Activated CD4-positive, alpha-beta T cell treated with anti-CD3 and anti-CD28 coated beads, Interleukin-2, amount 10 ng/mL, durations not matched to agents 24 days and 14 days (primary cell): ENCODE measurements at places on chromosomes 3 and 15. TPM values are rescaled to one million over a fixed set of nuclear protein-coding genes. Genes with fewer than 3 reads are reported as not detected.
A peak's percentile ranks its signal among the peaks of the same experiment; 100 is the strongest.

Gene ISG20
- 33.9 and 35.5 TPM in 2 replicates for total RNA-seq

DNA sequence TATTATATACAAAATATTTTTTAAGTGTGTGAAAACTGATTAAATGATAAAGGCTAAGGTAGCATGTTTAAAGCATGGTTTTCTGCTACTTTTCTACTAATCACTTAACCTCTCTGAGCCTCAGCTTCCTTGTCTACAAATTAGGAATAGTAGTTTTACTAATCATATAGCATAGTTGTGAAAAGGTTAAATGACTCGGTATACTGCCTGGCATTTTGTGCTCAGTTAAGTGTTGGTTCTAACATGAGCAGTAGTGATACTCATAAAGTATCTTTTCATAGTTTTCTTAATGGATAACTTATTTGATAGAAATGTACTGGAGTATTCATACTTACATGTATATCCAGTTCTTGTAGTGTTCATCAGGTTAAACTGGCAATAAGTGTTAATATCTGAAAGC is 13.6 kb downstream of the RASA2 start:
- peaks cover 43% of the 10 kb centered on the region for H3K4me1 ChIP-seq
- H3K36me3 ChIP-seq: peaks cover 26% of the 10 kb centered on the region
- H3K27ac ChIP-seq: peak overlapping the region; percentile 93
- H3K4me3 ChIP-seq: peak overlapping the region; percentile 70
- no peaks in the 10 kb centered on the region for H3K27me3 ChIP-seq

Gene CLN6
- total RNA-seq: 99.0 and 102 TPM in 2 replicates

- H3K27me3 ChIP-seq: no peaks in the 10 kb centered on the region
- peaks cover 13% of the 10 kb centered on the region for H3K36me3 ChIP-seq
Observed at GRCh38 chr3:37118163-37118562, 56.2 kb downstream of the LRRFIP2 start.

GRCh38 chr15:22780267-22780666 is 6.2 kb upstream of the NIPA1 start:
- H3K36me3 ChIP-seq: no peaks in the 10 kb centered on the region
- no peaks in the 10 kb centered on the region for H3K27me3 ChIP-seq
- peak overlapping the region; percentile 56 for H3K4me3 ChIP-seq
- peaks cover 29% of the 10 kb centered on the region for H3K4me1 ChIP-seq
- H3K27ac ChIP-seq: peak overlapping the region; percentile 77

DNA sequence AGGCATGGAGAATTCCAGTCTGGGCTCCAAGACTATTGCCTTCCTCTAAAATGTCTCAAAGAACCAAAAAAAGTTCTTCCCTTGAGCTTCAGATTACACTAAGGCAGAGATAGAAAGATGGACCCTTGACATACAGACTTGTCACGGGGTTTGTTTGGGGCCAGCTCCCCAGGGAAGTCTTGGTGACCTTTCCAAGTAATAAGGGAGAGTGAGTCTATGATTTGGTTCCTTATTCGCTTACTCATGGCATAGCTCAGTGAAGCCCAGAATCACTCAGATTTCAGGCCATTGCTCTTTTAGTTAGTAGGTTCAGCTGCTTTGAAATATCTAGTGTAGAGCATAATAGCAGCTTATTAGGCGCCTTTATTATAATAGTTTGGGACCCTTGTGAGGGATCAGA is 90.3 kb downstream of the PLCL2 start:
- no peaks in the 10 kb centered on the region for H3K27me3 ChIP-seq
- no peak overlapping the region for H3K27ac ChIP-seq
- DNase-seq: no peak
- H3K4me1 ChIP-seq: peaks cover 7% of the 10 kb centered on the region
- H3K36me3 ChIP-seq: peaks cover 14% of the 10 kb centered on the region

GRCh38 chr3:105118905-105119304 is 247.8 kb upstream of the ALCAM start:
- H3K4me3 ChIP-seq: no peak overlapping the region
- no peaks in the 10 kb centered on the region for H3K36me3 ChIP-seq
- no peak overlapping the region for H3K27ac ChIP-seq
- H3K27me3 ChIP-seq: no peaks in the 10 kb centered on the region
- no peaks in the 10 kb centered on the region for H3K4me1 ChIP-seq

DNA sequence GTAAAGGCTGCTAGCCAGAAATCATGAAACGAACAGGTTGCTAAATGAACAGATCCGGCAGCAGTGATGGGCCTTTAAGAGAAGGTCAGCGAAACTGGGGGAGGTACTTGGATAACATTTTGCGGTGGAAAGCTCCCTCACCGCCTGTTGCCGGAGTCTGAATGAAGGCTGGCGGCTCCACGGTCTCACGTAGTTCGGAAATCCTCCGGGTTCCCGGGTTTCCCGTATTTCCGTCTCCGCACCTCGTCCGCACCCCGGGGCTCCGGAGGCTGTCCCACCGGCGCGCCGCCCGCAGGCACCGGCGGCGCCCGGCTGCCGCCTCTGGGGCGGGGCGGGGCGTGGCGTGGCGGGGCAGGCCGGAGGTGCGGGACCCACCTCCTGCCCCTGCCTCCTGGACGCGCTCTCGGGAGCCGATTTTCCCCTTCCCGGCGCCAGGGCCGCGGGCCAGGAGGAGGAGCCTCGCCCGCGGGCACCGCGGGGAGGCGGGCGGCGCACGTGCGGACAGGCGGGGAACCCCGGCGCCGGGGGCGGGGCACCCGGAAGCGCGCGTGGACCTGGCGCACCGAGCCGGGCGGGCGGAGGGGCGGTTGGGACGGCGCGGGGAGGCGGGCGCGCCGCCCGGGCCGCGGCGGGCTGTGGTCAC is at the start of gene ZDHHC23:
Gene ZDHHC23, plus strand, starts transcription at position 642 of the 643 bp plus-strand sequence. CDS start 790 bp downstream, outside the sequence.
- peak within 1 kb of the TSS; percentile 57 for H3K27ac ChIP-seq
- H3K27me3 ChIP-seq: peaks cover 61% of the 10 kb centered on the region
- H3K4me3 ChIP-seq: peak within 1 kb of the TSS; percentile 82
- H3K36me3 ChIP-seq: no peaks in the 10 kb centered on the region
- DNase-seq: peak; percentile 93

DNA sequence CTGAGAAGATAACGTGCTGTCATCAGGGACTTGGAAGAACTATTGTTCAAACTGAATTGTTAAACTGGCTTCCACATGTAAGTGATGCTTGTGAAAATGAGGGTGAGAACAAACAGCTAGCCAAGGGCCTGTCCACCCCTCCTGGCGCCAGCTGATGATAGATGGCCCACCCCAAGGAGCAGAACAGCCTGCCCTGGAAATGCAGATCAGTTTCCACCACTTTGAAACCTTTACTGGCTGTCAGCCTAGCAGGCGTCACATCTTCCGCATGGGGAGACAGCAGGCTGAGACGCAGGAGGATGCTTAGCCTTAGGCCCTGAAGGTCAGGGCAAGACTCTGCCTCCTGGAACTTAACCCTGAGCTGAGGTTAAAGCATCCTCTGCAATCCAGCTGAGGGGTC is 6.4 kb upstream of the SLC51B start:
- H3K27ac ChIP-seq: no peak overlapping the region
- no peak for DNase-seq
- H3K27me3 ChIP-seq: no peaks in the 10 kb centered on the region
- H3K36me3 ChIP-seq: no peaks in the 10 kb centered on the region
- H3K4me1 ChIP-seq: peaks cover under 1% of the 10 kb centered on the region
- no peak overlapping the region for H3K4me3 ChIP-seq

Gene SEMA3G
- total RNA-seq: 0.05 and 0.21 TPM in 2 replicates

Gene TP53BP1
- total RNA-seq: 38.7 and 40.0 TPM in 2 replicates

DNA sequence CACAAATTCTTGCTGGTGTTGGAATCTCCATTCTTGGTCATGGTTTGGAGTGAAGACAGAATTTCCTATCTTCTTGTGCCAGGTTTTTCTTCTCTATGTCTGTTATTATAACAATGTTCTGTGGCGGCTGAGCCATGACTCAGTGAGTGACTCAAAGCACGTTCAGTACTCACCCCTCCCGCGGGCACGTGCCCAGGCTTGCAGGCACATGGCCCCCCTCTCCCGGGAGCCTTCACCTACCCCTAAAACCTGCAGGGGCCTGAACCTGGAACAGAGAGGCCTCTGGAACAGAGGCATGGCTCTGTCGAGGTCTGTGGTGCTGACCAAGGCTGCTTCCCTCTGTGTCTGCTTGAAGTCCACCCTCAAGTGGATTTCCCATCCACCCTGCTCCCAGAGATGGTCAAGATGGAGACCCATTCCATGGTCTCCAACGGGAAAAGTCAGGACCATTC is 27.6 kb downstream of the PLXNB1 start:
- no peak overlapping the region for H3K4me3 ChIP-seq
- no peak for DNase-seq
- H3K36me3 ChIP-seq: no peaks in the 10 kb centered on the region
- H3K27me3 ChIP-seq: peaks cover 4% of the 10 kb centered on the region
- peaks cover 2% of the 10 kb centered on the region for H3K4me1 ChIP-seq

DNA sequence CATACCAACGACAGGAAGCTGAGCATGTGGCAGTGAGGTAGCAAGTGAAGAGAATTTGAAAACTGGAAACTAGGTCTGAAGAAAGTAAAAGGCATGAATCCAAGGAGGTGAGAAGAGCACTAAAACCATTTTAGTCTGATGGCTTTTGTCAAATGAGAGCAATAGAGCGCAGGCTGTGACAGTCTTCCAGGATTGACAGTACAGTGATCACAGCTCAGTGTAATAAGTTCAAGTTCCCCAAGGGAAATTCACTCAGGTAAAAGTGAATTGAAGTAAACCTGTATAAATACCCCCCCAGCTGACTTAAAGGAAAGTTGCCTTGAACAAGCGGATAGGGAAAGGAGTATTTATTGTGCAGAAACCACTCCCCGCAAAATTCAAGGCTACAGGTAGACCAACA is 224.2 kb upstream of the CRBN start:
- H3K27ac ChIP-seq: no peak overlapping the region
- no peaks in the 10 kb centered on the region for H3K27me3 ChIP-seq
- no peak overlapping the region for H3K4me3 ChIP-seq
- H3K36me3 ChIP-seq: no peaks in the 10 kb centered on the region
- no peaks in the 10 kb centered on the region for H3K4me1 ChIP-seq

GRCh38 chr3:24624938-24625681 is 130.5 kb upstream of the THRB start:
- H3K36me3 ChIP-seq: no peaks in the 10 kb centered on the region
- no peaks in the 10 kb centered on the region for H3K4me1 ChIP-seq
- H3K4me3 ChIP-seq: no peak overlapping the region

DNA sequence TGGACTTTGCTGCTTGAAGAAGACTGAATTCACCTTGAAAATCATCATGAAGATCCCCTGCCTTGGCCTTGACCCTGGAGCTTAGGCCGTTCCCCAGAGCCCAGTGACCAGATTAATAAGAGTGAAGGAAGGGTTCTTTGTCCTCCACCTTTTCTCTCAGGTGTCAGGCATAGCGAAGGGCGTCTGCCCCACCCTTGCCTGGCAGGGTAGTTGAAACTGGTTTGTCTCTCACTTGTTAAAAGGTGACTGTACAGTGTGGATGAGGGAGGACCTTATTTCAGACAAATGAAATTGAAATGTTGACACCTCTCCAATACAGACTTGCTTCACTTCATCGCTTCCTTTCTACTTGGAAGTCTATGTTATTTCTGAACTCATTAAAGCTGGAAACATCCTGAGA is 223.7 kb upstream of the BHLHE40 start:
- peaks cover 62% of the 10 kb centered on the region for H3K4me1 ChIP-seq
- H3K27me3 ChIP-seq: no peaks in the 10 kb centered on the region
- DNase-seq: no peak

Gene TGM5
- total RNA-seq: 0.07 TPM in 1 of 2 replicates, not detected in the other

- H3K27me3 ChIP-seq: peaks cover 10% of the 10 kb centered on the region
- no peaks in the 10 kb centered on the region for H3K4me1 ChIP-seq
- no peak overlapping the region for H3K4me3 ChIP-seq
Observed at GRCh38 chr15:59622289-59622688, 10.7 kb downstream of the GCNT3 start.

- H3K36me3 ChIP-seq: peaks cover 6% of the 10 kb centered on the region
- DNase-seq: no peak
- peaks cover 2% of the 10 kb centered on the region for H3K4me1 ChIP-seq
- H3K27me3 ChIP-seq: no peaks in the 10 kb centered on the region
- no peak overlapping the region for H3K27ac ChIP-seq
- H3K4me3 ChIP-seq: no peak overlapping the region
Observed at GRCh38 chr15:100645671-100646070, 43.3 kb downstream of the ASB7 start.

GRCh38 chr3:159629329-159630084 is 359.1 kb upstream of the IL12A start:
- H3K4me1 ChIP-seq: no peaks in the 10 kb centered on the region
- no peaks in the 10 kb centered on the region for H3K27me3 ChIP-seq
- no peaks in the 10 kb centered on the region for H3K36me3 ChIP-seq
- no peak overlapping the region for H3K4me3 ChIP-seq
- DNase-seq: no peak

Gene CPNE9
- 0.17 TPM in 1 of 2 replicates, not detected in the other for total RNA-seq

GRCh38 chr3:35659768-35660167 is 20.4 kb downstream of the ARPP21 start:
- H3K27me3 ChIP-seq: no peaks in the 10 kb centered on the region
- DNase-seq: no peak
- H3K36me3 ChIP-seq: no peaks in the 10 kb centered on the region
- no peak overlapping the region for H3K4me3 ChIP-seq
- H3K27ac ChIP-seq: no peak overlapping the region

Gene CHRNA5
- total RNA-seq: 8.9 and 10.1 TPM in 2 replicates

- H3K27me3 ChIP-seq: peaks cover 28% of the 10 kb centered on the region
- no peak for DNase-seq
- no peak overlapping the region for H3K4me3 ChIP-seq
- H3K27ac ChIP-seq: no peak overlapping the region
- H3K4me1 ChIP-seq: peaks cover 38% of the 10 kb centered on the region
- no peaks in the 10 kb centered on the region for H3K36me3 ChIP-seq
Observed at GRCh38 chr3:194680888-194681615, 4.6 kb upstream of the FAM43A start.
